ENCODE measurements at places on chromosomes 4 and X. TPM values are rescaled to one million over a fixed set of nuclear protein-coding genes. Genes with fewer than 3 reads are reported as not detected.

The ASB5 gene
- total RNA-seq: not detected

- no peak for DNase-seq
- H3K27me3 ChIP-seq: no peaks in the 10 kb centered on the region
- H3K4me1 ChIP-seq: peaks cover 3% of the 10 kb centered on the region
- no peak overlapping the region for H3K4me3 ChIP-seq
- no peaks in the 10 kb centered on the region for H3K36me3 ChIP-seq
These were observed 29.1 kb downstream of the TTC29 start for GRCh38 chr4:146916479-146917076.

- H3K4me1 ChIP-seq: no peaks in the 10 kb centered on the region
- no peak overlapping the region for H3K4me3 ChIP-seq
- peaks cover 5% of the 10 kb centered on the region for H3K36me3 ChIP-seq
- DNase-seq: peak; percentile 78
- H3K27me3 ChIP-seq: peaks cover 2% of the 10 kb centered on the region
These were observed 32.1 kb upstream of the MTNR1A start for GRCh38 chr4:186587416-186588018.

- DNase-seq: no peak
- H3K36me3 ChIP-seq: no peaks in the 10 kb centered on the region
- peaks cover 3% of the 10 kb centered on the region for H3K4me1 ChIP-seq
- H3K4me3 ChIP-seq: no peak overlapping the region
- H3K27me3 ChIP-seq: no peaks in the 10 kb centered on the region
These were observed 61.9 kb upstream of the LAS1L start for GRCh38 chrX:65596270-65597034.

The CENPI gene
- total RNA-seq: 10.2 TPM
